ENCODE measurements at places on chromosomes 7 and 10.
A peak's percentile ranks its signal among the peaks of the same experiment; 100 is the strongest.

GRCh38 chr10:94320285-94320914 is 42.3 kb downstream of the NOC3L start:
- DNase-seq: peak; percentile 58

- no peak for DNase-seq
Measured at GRCh38 chr10:49600781-49601400, 9.2 kb upstream of the SLC18A3 start.

GRCh38 chr7:151229249-151229648 is 2.2 kb upstream of the ABCF2 start:
- no peak for DNase-seq

- DNase-seq: no peak
Measured at GRCh38 chr7:107701191-107701590, 40.6 kb downstream of the SLC26A4 start.

GRCh38 chr7:80807166-80807900 is 111.5 kb downstream of the SEMA3C start:
- DNase-seq: no peak

DNA sequence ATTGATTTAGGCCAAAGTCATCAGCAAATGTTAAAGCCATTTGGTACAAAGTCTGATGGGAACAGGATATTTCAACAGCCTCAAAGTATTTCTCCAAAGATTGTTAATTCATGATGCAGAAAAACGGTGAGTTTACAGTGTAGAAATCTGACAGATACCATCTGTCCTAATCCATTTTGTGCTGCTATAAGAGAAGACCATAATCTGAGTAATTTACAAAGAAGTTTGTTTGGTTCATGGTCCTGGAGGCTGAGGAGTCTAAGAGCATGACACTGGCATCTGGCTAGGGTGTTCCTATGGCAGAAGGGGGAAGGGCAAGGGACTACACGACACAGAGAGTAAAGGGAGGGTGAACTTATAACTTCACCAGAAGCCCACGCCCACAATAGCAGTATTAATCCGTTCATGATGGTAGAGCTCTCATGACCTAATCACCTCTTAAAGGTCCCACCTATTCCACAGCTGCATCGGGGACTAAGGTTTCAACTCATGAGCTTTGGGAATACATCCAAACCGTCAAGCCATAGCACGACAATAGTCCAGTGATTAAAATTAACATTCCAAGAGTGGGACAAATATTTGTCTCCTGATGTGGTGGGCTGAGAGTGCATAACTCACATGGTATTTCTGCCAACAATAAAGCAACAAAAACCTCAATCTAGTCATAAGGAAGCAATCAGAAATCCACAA is 298.6 kb upstream of the AKR1E2 start:
- no peak for DNase-seq

DNA sequence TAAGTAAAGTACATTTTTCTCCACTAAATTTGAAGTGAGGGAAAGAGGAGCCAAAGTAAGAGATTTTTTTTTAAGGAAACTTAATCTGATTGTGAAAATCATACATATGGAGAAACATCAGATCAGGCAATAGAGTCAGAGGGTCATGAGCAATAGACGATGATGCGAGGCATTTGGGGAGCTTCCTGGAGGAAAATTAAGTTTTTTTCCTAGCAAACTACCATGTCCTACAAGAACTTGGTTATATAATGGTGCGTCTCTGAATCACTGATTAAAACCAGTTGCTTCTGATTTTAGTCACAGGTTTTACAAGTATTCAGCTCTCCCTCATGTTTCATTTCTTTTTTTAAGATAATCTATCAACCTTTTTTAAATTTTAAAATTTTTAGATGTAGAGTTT is 52.1 kb upstream of the MTURN start:
- no peak for DNase-seq

DNA sequence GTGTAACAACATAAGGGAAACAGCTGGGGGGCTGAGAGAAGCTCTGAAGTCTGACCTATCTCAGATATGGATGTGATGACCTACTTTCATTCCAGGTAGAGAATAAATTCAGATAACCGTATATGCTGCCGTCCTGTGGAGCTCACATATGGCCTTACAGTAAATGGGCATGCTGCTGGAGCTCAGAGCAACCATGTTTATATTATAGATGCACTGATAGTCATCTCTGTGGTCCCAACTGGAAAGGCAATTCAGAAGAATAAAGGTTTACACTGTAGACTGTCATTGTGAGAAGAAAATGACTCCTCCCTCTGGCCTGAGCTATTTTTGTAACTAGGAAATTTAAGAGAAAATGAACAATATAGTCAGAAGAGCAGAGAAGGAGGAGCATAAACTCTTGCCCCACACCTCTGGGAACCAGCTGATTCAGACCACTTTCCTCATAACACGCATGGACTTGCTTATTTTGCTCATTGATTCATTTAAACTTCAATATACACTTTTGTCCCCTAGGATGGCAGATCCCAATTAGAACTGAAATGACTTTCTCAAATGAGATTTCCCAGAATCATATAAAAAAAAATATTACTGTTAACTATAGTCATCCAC is 69.9 kb upstream of the NXPH1 start:
- DNase-seq: no peak

DNA sequence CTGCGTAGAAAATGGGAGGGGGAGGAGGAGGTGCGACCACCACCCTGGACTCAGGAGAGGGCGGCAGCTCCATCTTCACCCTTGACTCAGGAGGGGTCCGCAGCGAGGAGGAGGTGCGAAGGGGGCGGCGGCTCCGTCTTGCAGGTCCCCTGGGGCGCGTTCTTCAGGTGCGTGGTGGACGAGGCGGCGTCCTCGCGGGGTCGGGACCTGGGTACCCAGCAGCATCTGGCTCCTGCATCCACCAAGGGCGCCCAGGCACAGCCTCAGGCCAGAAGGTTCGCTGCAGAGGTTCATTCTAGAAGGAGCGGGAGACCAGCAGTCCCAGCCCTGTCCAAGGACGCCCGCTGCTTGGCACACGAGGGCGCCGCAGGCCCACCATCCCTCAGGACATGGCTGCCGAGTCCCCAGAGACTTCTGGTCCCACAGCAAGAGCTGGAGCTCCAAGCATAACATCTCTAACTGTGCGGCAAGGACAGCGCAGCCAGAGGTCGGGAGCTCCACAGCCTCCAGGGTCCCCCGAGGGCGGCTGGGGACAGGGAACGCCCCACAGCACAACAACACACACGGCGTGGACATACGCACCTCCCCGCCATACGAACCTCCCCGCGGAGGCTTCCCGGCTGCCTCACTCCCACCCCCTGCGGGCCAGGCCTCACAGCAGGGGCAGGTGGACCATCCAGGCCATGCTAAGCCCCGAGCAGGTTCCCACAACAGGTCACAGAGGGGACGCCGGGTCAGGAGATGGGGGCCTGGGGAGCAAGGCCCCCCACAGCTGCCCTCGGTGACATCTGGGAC is 16.8 kb upstream of the DPYSL4 start:
- DNase-seq: no peak

- no peak for DNase-seq
Measured at GRCh38 chr7:116024826-116025809, 5.4 kb downstream of the TFEC start.

Measured in activated CD4-positive, alpha-beta T cell treated with anti-CD3 and anti-CD28 coated beads, Interleukin-2, amount 50 U/mL, for 16 hours (primary cell).